NCI-H510A treated with DMSO at 0.1 percent for 48 hours (cell line): ENCODE measurements at places on chromosomes 4 and X.

GRCh38 chrX:120839491-120839890 is 36.2 kb downstream of the CT47B1 start:
- DNase-seq, result no peak

GRCh38 chrX:48826876-48827653 is 752 bp downstream of the ERAS start:
- DNase-seq, result no peak

GRCh38 chr4:157674699-157675098 is 454.2 kb downstream of the GRIA2 start:
- no peak for DNase-seq

DNA sequence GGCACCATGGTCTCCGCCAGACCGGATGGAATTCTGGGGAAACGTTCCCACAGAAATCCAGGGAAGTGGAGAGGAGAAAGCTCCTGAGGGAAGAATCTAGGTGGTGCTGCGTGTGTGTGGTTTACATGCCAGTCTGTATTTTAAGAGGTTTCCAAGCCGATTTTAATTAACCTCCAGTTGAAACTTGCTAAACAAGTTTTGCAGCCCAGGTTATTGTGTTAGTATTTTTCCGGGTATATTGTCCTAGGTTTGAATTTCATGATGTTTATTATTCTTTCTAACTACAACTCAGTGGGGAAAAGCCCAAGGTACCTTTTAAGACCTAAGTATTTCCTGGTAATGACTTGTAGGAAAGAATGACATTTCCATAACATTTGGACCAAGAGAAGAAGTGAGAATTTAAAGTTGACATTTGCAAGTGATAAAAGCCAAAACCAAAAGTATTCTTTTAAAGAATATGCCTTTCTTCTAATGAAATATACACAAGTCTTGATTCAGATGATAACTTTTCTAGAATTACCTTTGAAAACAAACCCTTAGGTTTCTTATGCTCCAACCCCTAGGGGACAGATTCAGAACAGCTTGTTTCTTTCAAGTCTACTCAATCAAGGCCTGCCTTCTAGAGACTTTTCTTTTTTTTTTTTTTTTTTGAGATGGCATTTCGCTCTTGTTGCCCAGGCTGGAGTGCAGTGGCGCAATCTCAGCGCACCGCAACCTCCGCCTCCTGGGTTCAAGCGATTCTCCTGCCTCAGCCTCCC is 14.6 kb downstream of the SAT1 start:
- peak; percentile 58 for DNase-seq

- DNase-seq, result no peak
Observed at GRCh38 chr4:185987961-185988627, 80.9 kb upstream of the TLR3 start.

GRCh38 chrX:15781961-15782699 is 8.2 kb upstream of the ZRSR2 start:
- no peak for DNase-seq

DNA sequence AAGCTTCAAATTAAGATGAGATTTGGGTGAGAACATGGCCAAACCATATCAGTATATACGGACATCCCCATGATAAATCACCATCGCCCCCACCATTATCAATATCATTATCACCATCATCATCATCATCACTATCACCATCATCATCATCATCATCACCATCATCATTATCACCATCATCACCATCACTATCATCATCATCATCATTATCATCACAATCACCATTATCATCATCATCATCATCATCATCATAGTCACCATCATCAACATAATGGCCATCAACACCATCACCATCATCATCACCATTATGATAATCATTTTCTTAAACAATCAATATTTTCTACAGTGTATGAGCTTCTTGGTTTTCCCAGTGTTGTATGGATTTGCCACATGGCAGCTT is 360.9 kb downstream of the NLGN4X start:
- no peak for DNase-seq

DNA sequence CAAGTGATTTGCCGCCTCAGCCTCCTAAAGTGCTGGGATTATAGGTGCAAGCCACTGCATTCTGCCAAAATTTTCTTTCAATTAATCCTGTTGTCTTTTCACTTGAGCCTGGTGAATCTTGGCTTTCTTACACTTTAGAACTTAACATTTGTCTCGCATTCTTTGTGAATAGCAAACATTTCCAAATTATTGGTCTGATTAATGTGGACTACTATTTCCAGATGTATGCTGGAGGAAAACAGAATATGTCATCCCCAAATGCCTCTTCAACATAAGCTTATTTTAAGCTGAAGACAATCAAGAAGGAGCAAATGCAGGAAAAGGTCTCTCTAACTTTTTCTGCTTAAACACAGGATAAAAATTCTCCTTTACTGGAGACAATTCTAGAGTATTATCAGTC is 233.4 kb downstream of the PPP4R3C start:
- DNase-seq, result no peak

- no peak for DNase-seq
Observed at GRCh38 chr4:101037938-101038413, 309.4 kb downstream of the PPP3CA start.
